ENCODE measurements at places on chromosomes 11 and 22. TPM values are rescaled to one million over a fixed set of nuclear protein-coding genes. Genes with fewer than 3 reads are reported as not detected.

The CWF19L2 gene
- 7.8 TPM for total RNA-seq

GRCh38 chr22:31876156-31876920 is 68.0 kb upstream of the YWHAH start:
- peak; percentile 21 for DNase-seq

GRCh38 chr11:44192017-44192385 is 96.5 kb downstream of the EXT2 start:
- DNase-seq = no peak

The E2F8 gene
- 8.5 TPM for total RNA-seq

DNA sequence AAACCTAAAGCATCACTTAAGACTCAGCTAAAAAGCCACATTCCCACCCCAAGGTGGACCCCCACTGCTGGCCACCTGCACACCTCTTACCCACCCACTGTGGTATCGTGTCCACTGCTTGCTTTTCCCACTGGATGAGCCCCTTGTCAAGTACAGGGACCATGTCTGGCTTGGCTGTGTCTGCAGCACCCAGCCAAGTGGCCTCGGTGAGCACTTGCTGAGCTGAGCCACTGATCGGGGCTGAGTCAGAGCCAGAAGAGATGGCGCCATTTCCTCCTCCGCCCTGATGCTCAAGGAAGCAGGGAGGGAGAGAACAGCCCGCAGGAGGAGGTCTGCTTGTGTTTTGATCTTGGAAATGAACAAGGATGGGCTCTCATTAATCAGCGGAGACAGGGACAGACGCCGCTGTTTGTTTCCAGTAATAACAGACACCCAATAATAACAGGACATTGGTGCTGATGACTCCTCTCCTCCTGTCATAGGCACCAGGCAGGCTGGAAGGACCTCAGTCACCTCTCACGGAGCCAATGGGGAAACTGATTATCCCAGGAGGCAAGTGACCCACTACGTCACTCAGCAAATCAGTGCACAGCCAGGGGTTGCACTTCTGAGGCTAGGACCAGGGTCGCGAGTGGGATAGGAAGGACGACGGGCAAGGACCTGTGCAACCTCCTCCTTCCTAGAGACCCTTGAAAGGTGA is 85.2 kb upstream of the RTL6 start:
- DNase-seq = no peak

The MAP4K2 gene
- total RNA-seq = 11.2 TPM

DNA sequence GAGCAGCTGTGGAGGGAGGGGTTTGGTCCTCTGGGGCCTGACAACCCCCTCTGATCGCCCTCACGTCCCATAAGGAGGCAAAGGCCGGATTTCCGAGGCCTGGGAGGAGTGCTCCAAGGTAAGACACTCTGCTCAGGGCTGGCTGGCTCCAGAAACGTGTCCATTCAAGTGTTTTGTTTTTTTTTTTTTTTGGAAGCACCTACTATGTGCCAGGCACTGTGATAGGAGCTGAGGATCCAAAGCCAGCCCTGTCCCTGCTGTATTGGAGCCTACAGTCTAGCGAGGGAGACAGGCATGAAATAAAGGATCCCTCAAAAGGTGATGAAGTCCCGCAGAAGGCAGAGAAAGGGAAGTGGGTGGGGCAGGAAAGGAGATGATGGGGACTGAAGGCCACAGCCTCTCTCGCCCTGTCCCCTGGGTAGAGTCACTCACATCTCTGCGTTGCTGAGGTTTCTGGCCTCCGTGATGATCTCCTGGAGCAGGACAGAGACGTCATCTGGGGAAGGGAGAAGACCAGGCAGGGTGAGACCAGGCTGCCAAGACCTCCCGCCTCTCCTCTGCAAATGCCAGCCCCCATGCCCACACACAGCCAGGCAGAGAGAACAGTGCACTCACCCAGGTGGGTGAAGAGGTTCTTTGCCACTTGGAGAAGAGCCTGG is 89.2 kb downstream of the PDE2A start:
- no peak for DNase-seq

GRCh38 chr11:61587541-61587941 is 6.7 kb upstream of the SYT7 start:
- DNase-seq = peak; percentile 24

The SLC1A2 gene
- total RNA-seq = 0.59 TPM

The COMMD9 gene
- total RNA-seq = 94.4 TPM

The OVOL1 gene
- total RNA-seq = not detected

- peak; percentile 97 for DNase-seq
These were observed at the start of gene DDX10 for GRCh38 chr11:108664730-108665525. DDX10 (plus strand) TSS chr11:108665069; CDS start chr11:108665154, 85 bp downstream.

DNA sequence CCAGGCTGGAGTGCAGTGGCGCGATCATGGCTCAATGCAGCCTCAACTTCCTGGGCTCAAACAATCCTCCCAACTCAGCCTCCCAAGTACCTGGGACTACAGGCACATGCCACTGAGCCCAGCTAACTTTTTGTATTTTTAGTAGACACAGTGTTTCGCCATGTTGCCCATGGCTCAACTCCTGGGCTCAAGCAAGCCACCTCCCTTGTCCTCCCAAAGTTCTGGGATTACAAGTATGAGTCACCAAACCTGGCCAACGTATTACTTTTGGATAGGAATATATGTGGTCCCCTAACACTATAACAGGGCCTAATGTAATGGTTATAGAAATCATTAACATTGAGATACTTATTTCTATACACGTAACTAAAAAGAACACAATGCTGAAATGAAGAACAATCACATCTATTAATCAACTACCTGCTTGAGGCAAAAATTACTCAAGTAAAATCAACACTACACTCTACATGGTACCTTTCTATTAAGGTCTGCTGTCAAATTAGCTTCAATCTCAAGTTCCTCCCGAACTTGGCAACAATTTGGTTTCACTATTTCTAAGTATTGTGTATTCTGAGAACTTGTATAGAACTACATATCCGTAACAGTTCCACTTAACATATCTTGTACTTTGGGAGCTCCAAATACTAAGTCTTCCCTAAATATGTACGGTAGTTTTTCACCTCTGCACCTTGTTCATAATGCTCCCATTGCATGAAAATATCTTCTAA is 124.9 kb downstream of the FCHSD2 start:
- DNase-seq = no peak

All from M059J (cell line).